ENCODE measurements at places on chromosomes 2 and 18.

- no peak for DNase-seq
These were observed 536 bp downstream of the VPS54 start for GRCh38 chr2:64018701-64019082.

DNA sequence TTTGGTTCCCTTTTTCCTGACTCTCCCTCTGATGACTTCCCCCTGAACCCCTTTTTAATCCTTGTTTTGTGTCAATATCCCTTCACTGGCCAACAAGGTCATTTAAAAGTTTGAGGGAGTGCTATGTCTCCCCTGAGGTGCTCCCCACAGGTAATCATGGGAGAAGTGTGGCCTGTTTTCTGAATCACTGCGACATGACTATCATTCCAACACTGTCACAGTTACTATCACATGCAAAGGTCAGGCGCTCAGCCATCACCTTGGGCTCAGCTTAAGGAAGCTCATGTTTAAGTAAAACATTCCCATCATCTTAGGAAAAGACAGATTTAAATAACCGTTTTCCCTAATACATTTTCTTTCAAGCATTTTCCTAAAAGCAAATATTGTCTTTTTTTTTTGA lies 20.9 kb upstream of the ACAA2 start:
- DNase-seq: no peak

GRCh38 chr2:121017396-121017795 lies 267.6 kb downstream of the TFCP2L1 start:
- DNase-seq: no peak

DNA sequence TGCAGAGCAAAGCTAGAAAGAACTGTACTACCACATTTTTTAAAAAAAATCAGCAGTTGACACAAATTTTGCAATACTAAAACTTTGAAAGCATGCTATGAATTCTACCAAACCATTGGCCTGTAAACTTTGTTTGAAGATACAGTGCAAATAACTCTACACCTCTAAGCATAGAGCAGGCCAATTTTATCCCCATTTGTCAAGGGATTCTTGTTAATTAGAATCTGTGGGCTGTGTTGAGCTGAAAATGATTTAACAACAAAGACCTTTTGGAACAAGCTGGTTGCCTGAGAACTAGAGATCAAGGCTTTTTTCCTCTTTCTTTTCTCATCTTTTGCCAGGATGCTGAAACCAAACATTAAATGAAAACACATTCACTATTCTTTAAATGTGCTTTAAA lies 886.0 kb upstream of the CDH2 start:
- no peak for DNase-seq

DNA sequence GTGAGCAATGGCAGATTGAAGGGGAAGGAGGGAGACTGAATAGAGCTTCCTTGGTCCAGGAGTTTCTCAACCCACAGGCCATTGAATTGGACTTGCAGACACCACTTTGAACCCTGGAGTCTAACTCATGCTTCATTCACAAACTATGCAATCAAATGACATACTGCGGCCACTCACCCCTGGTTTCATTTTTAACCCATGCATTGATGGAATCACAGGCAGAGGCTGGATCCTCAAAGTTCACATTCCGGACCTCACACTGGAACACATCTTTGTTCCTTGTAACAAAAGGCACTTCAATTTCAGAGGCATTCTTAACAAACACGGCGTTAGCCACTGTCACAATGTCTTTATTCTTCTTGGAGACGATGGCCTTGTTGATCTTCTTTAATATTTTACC lies 40.7 kb downstream of the MRPL44 start:
- no peak for DNase-seq

GRCh38 chr2:96890726-96891385 lies 21.0 kb upstream of the SEMA4C start:
- no peak for DNase-seq

GRCh38 chr2:20999906-21000645 lies 43.8 kb downstream of the APOB start:
- DNase-seq: no peak

DNA sequence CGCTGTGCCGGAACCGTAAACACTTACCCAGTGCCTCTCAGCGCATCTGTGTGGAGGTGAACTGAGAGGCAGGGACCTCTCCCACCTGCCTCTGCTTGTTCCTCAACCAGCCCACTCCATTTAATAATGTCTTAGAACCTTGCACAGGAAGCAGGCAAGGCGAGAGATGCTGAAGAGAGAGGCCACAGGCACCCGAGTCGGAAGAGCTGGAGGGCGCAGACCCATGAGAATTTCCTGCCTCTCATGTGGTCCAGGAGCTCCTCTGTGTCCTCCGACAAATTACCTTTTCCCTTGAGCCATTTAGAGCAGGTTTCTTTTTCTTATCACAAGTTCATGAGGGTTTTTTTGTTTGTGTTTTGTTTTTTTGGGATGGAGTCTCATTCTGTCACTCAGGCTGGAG lies 4.9 kb upstream of the RFX8 start:
- no peak for DNase-seq

- no peak for DNase-seq
These were observed 26.5 kb downstream of the B3GNT7 start for GRCh38 chr2:231422056-231422455.

- no peak for DNase-seq
These were observed 48.8 kb downstream of the SPP2 start for GRCh38 chr2:234099266-234099665.

DNA sequence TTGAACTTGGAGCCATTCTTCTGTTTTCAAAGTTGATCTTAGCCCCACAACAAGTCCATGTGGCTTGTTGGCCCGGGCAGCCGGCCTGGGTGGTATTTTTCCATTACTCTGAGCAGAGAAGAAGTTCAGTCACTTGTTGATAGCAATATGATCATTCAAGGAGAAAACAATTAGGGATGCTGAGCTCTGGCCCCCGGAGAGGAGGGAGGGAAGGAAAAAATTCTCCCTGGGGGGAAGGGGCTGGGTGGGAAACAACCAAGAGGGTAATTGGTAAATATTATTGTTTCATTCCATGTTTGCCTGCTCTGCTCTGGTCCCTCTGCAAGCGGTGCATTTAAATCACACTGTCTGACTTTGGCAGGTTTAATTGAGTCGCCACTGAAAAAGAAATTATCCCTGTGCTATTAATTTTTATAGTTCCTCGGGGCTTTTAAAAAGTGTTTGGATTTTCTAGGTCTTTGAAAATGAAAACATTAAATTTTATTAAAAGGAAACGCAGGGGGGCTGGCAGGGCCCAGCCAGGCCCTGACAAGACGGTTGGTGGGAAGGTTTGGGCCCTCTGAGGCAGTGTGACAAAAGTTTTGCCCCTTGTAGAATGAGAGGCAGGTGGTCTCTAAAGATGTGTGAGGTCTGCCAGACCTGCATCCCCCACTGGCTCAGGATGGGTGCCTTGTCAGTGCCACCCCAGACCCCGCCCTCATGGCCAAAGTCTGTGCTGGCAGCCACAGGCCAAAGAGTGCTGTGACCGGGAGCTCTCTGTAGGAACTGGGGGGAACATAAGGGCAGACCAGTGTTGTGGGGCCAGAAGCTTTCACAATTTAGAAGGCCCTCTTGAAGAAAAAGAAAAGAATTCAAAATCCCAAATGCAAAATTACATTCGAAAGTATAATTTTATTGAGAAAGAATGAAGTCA lies 52.5 kb upstream of the SLC14A2 start:
- no peak for DNase-seq

DNA sequence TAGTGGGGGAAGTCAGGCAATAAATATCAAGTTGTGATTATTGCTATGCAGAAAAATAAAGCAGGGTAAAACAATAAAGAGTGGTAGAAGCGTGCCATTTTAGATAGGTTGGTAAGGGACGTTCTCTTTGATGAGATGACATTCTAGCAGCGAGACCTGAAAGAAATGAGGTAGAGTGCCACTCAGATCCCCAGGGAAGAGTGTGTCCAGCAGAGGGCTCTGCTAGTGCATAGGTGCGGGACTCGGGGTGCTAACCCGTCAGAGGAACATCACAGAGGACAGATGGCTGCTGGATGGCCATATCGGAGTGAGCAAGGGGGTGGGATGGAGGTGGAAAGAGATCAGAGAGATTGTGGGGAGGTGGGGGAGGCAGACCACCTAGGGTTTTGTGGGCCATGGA lies 16.3 kb upstream of the GTF2A1L start:
- no peak for DNase-seq

DNA sequence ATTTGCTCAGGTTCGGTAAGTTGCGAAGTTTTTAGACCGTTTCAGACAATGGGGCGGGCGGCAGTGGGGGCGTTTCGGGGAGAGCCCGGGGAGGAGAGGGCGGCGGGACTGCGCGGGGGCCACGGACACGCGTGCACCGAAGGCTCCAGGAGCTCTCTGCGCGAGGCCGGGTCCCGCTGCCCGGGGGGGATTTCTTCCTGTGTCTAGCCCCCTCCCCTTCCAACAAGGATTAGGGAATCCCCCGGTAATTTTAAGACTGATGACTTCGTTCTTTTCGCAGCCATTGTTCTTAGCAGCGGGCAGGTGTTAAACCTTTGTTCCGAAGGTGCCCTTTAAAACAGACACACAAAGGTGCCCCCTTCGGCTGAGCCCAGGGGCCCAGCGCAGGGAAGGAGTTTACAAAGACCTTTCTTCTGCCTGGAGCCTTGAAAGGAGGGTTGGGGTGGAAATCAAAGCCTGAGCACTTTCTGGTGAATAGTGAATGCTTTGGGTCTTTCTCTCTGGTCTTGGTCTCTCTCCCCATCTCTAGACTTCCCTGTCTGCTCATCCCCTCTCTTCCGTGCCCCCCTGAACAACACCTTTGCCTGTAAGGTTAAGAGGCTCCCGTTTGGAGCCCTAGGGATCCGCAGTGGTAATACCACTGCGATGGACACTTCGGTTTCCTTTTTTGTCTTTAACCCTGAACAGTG lies 2.1 kb downstream of the TRIB2 start:
- no peak for DNase-seq

DNA sequence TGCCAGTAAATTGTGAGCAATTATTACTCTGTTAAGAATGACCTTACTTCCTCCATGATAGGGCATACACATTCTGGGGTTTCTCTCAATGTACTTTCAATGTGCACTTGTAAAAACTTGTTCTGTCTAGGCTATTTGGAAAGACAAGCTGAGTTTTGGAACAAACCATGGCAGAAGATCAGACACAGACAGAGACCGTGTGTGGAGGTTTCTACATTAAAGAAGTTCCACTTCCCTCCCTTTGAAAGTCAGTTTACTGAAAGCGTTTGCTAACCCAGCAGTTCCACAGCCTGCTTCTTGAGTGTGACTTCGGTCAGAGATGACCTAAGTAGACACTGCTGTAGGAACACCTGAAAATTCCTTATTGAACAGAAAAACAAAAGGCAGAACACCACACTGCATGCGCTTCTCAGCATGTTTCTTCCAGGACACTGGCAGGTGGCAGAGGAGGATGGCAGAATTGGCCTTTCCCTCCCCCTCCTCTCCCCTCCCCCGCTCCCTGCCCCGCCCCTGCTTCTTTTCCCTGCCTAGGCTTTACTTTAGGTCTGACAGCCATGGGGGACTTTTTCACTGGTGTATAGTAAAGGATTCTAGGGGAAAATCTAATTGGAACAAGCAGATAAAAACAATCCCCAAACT lies 109.8 kb downstream of the NOL10 start:
- DNase-seq: no peak

DNA sequence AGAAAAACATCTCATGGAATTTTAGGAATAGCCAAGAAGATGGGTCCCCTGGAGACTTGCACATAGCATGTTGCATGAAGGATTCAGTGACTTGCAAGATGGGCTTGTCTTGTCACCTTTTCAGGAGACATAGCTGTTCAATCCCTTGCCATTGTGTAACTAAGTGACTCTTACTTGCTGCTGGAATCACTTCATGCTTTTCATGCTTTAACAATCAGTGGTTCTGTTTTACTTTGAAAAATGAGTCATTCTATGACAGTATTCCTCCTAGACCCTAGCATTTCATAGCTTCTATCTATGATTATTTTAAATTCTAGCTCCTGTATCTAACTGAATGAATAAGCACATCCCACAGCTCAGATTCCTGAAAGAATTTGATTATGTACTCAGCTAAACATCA lies 2.8 kb downstream of the KYNU start:
- DNase-seq: no peak

DNA sequence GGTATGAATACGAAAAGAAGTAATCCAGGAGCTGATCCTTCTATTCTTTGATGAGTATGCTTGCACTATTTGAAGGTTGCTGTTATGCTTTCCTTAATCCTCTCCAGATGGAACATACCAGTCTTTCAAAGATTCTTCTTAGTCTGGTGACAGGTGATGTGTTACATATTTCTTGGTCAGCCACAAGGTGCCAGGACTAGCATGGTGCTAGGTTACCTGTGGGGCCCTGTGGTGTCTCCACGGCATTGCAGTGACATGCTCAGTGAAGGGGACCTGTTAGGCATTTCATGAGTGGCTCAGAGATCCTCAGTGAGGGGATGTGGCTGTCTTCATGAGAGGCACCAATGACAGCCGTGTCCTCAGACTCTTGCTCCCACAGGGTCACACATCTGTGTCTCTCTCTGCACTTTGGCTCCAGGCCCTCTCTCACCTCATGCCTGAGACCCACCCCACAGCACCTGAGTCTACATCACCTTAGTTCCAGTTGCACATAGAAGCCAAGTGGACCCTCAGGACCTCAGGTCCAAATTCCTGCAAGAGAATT lies 13.1 kb upstream of the RAB31 start:
- no peak for DNase-seq

DNA sequence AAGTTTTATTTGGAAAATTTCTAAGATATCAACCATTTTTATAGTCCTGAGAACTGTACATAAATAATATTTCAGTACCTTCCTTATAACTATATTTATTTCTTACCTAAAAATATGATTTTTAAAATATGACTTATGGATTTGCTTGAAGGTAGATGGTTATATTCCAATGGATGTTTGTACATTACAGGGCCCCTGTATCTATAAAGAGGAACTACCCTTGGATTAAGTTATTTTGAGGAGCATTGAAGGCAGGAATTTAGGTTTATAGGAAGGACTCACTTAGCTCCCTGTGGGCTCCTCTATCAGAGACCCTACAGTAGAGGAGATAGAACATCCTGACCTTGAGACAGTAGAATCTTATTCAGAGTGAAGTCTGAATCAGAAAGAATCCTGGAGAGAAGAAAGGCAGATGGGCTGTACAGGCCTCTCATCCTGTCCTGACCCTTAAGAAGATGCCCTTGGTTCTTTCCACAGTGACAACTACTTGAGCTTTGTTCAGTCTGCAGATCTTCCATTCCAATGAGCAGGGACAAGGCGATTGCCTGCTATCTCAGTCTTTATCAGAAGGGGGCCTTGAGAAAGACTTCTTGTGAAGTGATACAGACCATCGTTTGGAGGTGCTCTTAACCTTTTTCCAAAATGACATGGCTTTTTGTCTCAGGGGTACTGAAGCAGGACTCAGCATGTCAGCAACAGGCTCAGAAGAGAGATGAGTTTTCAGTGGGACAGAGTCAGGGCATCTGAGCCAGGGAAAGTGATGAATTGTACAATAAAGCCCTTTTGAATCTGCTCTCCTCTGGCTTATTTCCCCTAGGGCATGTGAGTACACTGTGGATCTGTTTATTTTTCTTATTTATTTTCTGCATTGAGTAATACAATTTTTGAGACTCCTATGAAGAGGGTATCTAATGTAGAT lies 20.9 kb downstream of the OXER1 start:
- no peak for DNase-seq

- DNase-seq: peak; percentile 18
These were observed 51.2 kb upstream of the ADAM23 start for GRCh38 chr2:206392118-206392517.

GRCh38 chr2:101690547-101691152 lies 6.9 kb upstream of the MAP4K4 start:
- DNase-seq: no peak
